ENCODE measurements at places on chromosomes 1 and 21. TPM values are rescaled to one million over a fixed set of nuclear protein-coding genes. Genes with fewer than 3 reads are reported as not detected.
A peak's percentile ranks its signal among the peaks of the same experiment; 100 is the strongest.

- no peak overlapping the region for H3K27ac ChIP-seq
- no peaks in the 10 kb centered on the region for H3K4me1 ChIP-seq
- H3K27me3 ChIP-seq = no peaks in the 10 kb centered on the region
- peaks cover 21% of the 10 kb centered on the region for H3K36me3 ChIP-seq
Observed at GRCh38 chr1:32848354-32849063, 22.2 kb downstream of the FNDC5 start.

DNA sequence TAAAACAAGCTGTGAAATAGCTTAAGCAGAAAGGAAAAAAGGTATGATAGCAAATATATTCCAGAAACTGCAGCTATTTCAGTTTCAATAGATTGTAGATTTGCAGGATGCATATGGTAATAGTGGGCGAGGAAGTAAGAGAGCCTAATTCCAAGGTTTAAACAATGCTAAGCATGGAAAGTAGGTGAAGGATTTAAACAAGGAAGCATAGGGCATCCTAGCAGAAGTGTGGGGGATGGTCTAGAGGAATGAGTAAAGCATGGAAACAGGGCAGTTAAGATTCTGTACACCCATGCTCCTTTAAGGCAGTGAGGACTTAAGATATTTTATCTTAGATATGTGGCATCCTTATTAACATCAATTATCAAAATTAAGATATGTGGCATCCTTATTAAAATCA lies 2.6 kb downstream of the IVNS1ABP start:
- peaks cover 7% of the 10 kb centered on the region for H3K4me1 ChIP-seq
- peaks cover 5% of the 10 kb centered on the region for H3K36me3 ChIP-seq
- H3K27ac ChIP-seq = no peak overlapping the region
- peak overlapping the region; percentile 38 for H3K4me3 ChIP-seq

DNA sequence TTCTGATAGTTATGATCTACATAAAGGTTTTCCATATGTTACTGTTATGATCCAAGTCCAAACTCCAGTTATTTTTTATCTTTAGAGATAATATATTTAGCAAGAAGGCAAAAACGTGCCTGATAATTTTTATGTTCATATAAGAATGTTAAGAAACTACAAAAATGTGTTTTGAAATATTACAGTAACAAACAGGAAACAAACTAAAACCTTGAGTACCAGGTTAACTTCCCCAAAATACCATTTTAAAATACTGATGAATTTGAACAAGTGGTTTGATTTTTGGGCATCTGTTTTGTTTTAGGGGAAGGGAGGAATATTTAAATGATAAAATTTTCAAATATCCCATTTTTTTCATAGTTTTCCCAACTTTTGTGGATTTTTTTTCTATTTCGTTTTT lies 124.8 kb downstream of the NR5A2 start:
- H3K27me3 ChIP-seq = no peaks in the 10 kb centered on the region
- H3K4me3 ChIP-seq = no peak overlapping the region
- H3K4me1 ChIP-seq = peaks cover 2% of the 10 kb centered on the region
- H3K27ac ChIP-seq = no peak overlapping the region

FOXD2 gene
- total RNA-seq = under 0.01 TPM

DNA sequence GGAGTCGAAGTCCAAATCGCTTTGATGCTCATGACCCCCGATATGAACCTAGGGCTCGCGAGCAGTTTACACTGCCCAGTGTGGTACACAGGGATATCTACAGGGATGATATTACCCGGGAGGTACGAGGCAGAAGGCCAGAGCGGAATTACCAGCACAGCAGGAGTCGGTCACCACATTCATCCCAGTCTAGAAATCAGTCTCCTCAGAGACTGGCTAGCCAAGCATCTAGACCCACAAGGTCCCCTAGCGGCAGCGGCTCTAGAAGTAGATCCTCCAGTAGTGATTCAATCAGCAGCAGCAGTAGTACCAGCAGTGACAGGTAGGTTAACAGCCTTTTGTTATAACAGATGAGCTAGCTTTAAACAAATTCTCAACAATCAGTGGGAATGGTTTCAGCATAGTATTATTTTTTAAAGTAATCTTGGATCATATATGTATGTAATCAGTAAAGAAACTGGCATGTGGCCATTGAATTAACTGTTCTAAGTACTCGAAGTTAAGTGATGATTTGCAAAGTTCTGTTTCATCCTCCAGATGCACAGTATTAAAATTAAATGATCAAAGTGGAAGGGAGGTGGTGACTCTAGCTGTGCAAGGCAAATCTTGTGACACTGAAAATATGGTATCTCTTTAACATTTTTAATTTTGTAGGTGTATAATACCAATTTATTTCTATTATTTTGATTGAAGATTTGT lies 29.0 kb downstream of the SPEN start:
- H3K27me3 ChIP-seq = no peaks in the 10 kb centered on the region

LAMTOR2 gene
- 50.0 TPM for total RNA-seq

PRAMEF26 gene
- total RNA-seq = not detected

C1orf74 gene
- total RNA-seq = 4.3 TPM

DNA sequence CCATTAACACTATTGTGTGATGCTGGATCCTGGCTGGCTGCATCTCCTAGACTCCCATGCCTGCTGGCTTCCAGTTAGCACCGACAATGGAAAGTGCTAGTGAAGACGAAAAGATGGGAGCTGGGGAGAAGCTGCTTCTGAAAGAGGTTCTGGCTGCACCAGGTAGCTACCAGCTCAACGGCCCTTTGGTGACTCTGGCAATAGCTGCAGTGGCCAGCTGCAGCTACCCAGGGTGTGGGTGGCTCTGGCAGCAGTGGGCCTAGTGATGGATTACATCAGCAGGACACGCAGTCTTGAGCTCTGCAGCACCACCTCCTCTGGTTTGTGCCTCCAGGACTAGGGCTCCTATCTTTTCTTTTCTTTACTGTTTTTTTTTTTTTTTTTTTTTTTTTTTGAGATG lies 662.6 kb downstream of the MATN1 start:
- H3K4me3 ChIP-seq = no peak overlapping the region
- H3K27ac ChIP-seq = no peak overlapping the region

DNA sequence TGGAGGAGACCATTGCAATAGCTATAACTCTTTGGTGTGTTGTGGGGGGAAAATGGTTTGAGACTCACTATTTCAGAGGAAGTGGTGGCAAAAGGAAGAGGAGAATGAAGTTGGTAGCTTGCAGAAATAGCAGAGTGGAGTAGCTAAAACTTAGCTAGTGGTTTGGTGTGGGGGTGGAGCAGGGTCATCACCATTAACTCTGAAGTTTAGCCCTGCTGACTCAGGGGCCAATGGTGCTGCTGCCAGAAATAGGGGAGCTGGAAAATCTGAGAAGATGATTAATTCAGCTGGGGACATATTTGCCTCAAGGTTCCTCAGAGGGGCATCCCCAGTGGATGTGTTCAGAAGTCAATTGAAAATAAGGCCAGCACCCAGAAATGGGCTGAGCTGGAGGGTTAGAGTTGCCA lies 65.4 kb downstream of the RUNX1 start:
- DNase-seq = peak; percentile 63
- H3K27me3 ChIP-seq = no peaks in the 10 kb centered on the region
- H3K27ac ChIP-seq = peak overlapping the region; percentile 52
- H3K36me3 ChIP-seq = no peaks in the 10 kb centered on the region
- H3K4me1 ChIP-seq = peaks cover 12% of the 10 kb centered on the region

- H3K4me3 ChIP-seq = no peak overlapping the region
- DNase-seq = no peak
- no peaks in the 10 kb centered on the region for H3K36me3 ChIP-seq
Observed at GRCh38 chr1:86472767-86473166, 4.0 kb downstream of the CLCA1 start.

DNA sequence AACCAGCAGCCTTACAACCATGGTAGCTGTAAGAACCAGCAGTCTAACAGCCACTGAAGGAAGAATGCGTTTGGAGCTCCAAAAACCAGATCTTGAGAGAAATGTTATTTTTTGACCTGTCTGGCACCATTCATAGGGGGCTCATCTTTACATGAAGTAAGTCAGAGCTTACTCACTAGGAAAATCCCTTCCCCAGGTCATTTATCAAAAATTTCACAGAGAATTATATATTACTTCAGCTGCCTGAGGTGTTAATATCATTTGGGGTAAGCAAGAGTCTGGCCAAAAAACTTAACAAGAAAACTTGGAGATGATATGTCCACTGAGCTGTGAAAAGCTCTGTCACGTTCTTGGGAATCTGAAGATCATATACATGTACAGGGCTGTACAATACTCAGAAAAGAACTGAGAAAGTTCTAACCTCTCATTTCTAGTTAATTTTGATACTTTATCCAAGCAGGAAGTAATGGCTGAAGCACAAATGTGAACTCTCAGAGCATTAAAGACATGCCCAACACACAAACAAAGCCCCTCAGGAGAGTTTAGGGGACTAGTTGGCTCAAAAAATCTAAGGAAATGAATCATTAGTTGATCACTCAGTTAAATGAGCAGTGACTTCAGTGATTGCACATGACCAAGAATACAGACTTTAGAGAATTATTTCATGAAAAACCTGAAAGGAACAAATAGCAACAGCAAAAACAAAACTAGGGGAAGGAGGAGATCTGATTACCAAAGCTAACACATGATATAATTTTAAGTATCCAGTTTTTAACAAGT lies 681.1 kb downstream of the LTN1 start:
- no peak overlapping the region for H3K4me3 ChIP-seq
- peaks cover 11% of the 10 kb centered on the region for H3K4me1 ChIP-seq
- H3K27ac ChIP-seq = peak overlapping the region; percentile 61
- DNase-seq = peak; percentile 21

ADORA3 gene
- total RNA-seq = not detected

- H3K36me3 ChIP-seq = no peaks in the 10 kb centered on the region
- peaks cover 30% of the 10 kb centered on the region for H3K27me3 ChIP-seq
- no peaks in the 10 kb centered on the region for H3K4me1 ChIP-seq
- no peak overlapping the region for H3K4me3 ChIP-seq
- no peak overlapping the region for H3K27ac ChIP-seq
Observed at GRCh38 chr1:30742300-30742962, 15.1 kb downstream of the LAPTM5 start.

DNA sequence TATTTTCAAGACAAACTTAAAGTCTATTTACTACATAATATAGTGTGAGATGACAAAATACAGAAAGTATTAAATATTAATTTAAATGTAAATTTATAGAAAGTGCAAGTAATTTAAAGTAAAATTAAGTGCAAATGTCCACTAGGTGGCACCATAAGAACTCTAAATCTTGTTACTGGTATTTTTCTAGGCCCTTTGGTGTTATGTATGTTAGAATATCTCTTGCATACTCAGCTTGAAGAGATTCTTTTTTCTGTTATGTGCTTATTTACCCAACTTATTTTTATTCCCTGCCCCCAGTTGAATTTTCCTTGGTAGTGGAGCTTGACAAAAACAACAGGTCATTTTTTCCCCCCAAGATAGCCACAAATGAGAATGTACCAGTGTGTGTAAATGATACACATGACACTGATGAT lies 71.5 kb downstream of the RPS6KC1 start:
- H3K27me3 ChIP-seq = no peaks in the 10 kb centered on the region
- H3K27ac ChIP-seq = no peak overlapping the region
- peaks cover 10% of the 10 kb centered on the region for H3K4me1 ChIP-seq
- no peak overlapping the region for H3K4me3 ChIP-seq

OLFML2B gene
- total RNA-seq = 0.56 TPM

DNA sequence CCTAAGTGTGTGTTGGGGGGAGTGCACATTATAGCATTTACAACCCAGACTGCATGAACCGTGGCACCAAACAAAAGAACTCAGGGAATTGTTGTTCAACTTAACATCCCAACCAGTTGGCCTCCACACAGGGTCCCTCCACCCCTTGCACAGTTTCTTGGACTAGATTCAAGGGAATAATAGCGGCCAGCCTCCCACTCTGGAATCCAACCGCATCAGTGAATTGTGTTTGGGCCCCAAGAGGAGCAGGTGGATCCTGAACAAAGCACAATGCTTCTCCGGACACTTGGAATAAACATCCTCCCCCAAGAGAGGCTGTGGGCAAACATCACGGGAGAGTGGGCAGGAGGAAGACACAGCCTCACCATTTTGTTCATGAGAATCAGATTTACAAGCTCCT lies 18.2 kb downstream of the CD34 start:
- no peak overlapping the region for H3K4me3 ChIP-seq
- DNase-seq = no peak
- peaks cover 9% of the 10 kb centered on the region for H3K4me1 ChIP-seq
- no peaks in the 10 kb centered on the region for H3K36me3 ChIP-seq
- H3K27ac ChIP-seq = no peak overlapping the region
- H3K27me3 ChIP-seq = peaks cover 5% of the 10 kb centered on the region

ITLN2 gene
- total RNA-seq = not detected

DNA sequence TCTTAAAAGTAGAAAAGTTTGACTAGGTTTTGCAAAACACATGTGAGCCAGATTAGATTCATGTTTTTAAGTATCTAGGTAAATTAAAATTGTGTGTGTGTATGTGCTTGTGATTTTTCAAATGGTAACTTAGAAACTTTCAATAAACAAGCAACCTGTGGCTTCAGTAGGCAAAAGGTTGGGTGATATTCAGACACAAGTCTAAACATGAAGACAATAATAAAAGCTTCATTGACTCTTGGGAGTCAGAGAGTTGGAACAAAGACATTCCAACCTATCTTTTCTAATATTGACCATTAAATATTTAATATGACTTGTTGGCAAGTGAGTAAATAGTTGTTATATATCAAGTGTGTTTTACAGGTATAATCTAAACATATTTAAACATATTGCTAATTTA lies 1049.6 kb upstream of the ADGRL4 start:
- no peak overlapping the region for H3K27ac ChIP-seq
- H3K36me3 ChIP-seq = no peaks in the 10 kb centered on the region
- H3K27me3 ChIP-seq = no peaks in the 10 kb centered on the region
- no peak overlapping the region for H3K4me3 ChIP-seq
- H3K4me1 ChIP-seq = no peaks in the 10 kb centered on the region

DNA sequence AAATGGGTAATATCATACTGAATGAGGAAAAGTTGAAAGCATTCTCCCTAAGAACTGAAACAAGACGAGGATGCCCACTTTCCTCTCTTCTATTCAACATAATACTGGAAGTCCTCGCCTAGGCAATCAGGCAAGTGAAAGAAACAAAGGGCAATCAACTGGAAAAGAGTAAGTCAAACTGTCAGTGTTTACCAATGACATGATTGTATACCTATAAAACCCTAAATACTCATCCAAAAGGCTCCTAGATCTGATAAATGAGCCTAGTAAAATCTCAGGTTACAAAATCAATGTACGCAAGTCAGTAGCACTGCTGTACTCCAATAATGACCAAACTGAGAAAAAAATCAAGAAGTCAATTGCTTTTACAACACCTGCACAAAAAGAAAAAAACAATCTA lies 575.8 kb upstream of the PRMT6 start:
- H3K36me3 ChIP-seq = no peaks in the 10 kb centered on the region
- H3K27ac ChIP-seq = no peak overlapping the region
- no peaks in the 10 kb centered on the region for H3K27me3 ChIP-seq
- no peaks in the 10 kb centered on the region for H3K4me1 ChIP-seq
- no peak for DNase-seq
- no peak overlapping the region for H3K4me3 ChIP-seq

Data from IMR-90 (cell line).